ENCODE measurements at places on chromosomes 5 and 9. TPM values are rescaled to one million over a fixed set of nuclear protein-coding genes. Genes with fewer than 3 reads are reported as not detected.

ESM1 gene
- total RNA-seq: 0.40 TPM

GFPT2 gene
- 26.6 TPM for total RNA-seq

DNA sequence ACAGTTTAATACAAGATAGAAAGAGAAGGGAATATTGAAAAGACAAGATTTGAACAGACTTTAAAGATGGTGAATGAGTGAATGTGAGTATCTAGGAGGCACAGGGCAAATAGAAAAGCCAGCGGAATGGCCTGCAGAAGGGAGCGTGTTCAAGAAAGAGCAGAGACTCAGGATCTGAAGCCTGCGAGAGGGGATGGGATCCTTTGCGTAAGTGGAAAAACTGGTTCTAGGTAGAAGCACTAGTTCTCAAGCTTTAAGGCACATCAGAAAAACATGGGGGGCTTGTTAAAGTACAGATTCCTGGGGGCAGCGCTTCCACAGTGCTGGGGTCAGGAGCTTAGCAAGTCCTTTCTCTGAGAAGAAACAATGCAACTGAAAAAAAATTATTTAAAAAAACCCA is 94.8 kb upstream of the NFIL3 start:
- no peaks in the 10 kb centered on the region for H3K27me3 ChIP-seq
- H3K4me3 ChIP-seq: no peak overlapping the region
- H3K4me1 ChIP-seq: no peaks in the 10 kb centered on the region
- H3K27ac ChIP-seq: no peak overlapping the region
- no peak for DNase-seq
- no peaks in the 10 kb centered on the region for H3K36me3 ChIP-seq

DNA sequence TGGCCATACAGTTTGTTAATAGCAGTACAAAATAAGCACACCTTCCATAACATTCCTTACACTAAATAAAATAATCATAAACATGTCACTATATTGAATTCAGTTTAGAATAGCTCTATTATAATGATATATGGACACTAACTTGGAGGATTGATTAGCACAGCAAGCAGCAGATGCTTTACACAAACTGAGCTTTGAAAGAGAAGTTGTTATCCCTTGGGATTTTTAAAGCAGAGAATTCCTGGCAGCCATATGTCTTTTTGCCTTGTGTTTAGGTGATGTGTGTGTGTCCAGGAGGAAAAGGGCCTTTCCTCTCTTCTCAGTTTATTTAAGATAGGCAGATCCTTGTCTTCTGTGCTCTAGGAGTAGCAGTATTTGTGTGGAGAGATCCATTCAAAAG is 232.2 kb upstream of the GRIN3A start:
- H3K4me1 ChIP-seq: no peaks in the 10 kb centered on the region
- no peak for DNase-seq
- H3K36me3 ChIP-seq: no peaks in the 10 kb centered on the region
- no peaks in the 10 kb centered on the region for H3K27me3 ChIP-seq
- H3K27ac ChIP-seq: no peak overlapping the region

DNA sequence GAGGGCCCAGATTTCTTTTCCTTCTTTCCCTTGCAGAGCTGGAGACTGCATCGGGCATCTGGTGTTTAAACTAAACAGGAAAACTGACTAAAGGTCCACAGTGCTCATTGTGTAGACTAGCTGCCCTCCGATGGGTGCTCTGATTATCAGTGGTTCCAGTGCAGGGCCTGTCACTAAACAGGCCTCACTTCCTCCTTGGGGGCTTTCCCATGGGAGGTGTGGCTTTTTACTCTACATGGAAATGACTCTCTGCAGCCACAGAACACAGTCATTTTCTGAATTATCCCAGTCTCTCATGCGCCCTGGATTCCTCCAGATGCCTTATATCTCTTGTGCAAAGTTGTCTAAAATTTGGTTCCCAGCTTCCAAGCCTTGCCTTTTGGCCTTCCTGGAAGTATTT is 199.2 kb downstream of the TRIO start:
- DNase-seq: no peak
- no peaks in the 10 kb centered on the region for H3K27me3 ChIP-seq
- no peaks in the 10 kb centered on the region for H3K4me1 ChIP-seq

All from thyroid gland (tissue), 4 donors.